Activated CD4-positive, alpha-beta T cell treated with anti-CD3 and anti-CD28 coated beads for 1 hour (primary cell): ENCODE measurements at places on chromosomes 6 and 20.

- no peak for DNase-seq
Observed at GRCh38 chr20:34216382-34216742, 24.9 kb upstream of the ASIP start.

DNA sequence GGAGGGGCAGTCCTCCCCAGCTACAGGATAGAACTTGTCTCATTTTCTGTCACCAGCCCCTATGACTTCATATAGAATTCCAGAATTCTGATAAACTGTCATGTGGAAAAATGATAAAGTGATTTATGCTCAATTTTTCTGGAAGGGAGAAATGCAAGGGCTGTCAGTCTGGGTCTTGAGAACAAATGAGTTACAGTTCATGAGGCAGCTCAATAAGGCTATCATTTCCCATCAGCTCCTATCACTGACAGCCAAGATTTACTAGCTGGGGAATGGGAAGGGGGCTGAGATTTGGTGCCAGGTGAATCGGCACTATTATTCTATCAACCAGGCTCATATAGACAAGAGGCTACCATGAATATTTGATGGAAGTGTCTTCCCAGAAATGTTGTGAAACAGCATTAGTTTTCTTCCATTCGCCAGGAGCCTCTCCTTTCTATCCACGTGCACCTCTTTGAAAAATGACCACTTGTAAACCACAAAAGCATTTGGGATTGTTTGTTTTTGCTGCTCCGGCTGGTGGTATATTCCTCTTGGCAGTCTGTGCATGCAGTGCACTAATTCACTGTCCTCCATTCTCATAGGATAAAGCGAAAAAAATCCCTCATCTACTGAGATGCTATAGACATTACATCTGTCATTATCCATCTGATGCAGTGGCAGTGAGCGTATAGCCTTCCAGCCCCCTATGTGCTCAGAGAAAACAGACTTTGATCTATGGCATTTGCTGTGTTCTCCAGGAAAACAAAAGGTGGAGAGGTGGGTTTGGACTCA is 528.7 kb upstream of the RNF217 start:
- DNase-seq, result no peak

GRCh38 chr6:17650656-17651309 is 50.7 kb downstream of the FAM8A1 start:
- no peak for DNase-seq

DNA sequence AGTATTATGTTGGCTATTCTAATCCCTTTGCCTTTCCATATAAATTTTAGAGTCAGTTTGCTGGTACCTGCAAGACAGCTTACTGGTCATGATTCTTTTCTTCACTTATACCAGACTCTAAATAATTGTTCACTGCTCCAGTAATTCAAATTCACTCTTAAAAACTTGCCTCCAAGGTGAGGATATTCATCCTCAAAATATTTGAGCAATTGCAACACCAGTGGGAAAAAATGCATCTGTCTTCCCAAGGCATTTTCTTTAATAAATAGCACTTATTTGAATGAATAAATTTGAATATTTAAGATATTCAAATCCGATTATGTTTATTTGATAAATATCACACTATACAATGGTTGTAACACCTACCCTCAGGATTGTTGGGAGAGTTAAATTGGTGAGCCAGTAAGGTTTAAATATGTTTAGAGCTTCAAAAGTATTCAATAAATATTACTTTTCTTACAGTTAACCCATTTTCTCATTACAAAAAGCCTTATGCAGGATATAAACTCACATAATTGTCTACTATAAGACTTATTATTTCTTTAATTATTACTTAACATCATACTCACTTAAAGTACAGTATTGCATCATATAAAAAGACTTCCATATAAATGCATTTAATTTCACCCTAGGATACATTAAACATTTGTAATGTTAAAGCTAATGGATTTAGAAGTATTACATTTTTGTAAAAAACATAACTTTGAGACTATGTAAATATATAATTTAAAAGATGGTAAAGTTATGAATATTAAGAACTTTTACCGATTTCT is 285.6 kb downstream of the SAMD5 start:
- no peak for DNase-seq

GRCh38 chr20:52914870-52915269 is 57.3 kb upstream of the TSHZ2 start:
- no peak for DNase-seq

- DNase-seq, result no peak
Observed at GRCh38 chr6:128282961-128283360, 237.4 kb downstream of the PTPRK start.
